ENCODE measurements at places on chromosomes 6 and 20.

DNA sequence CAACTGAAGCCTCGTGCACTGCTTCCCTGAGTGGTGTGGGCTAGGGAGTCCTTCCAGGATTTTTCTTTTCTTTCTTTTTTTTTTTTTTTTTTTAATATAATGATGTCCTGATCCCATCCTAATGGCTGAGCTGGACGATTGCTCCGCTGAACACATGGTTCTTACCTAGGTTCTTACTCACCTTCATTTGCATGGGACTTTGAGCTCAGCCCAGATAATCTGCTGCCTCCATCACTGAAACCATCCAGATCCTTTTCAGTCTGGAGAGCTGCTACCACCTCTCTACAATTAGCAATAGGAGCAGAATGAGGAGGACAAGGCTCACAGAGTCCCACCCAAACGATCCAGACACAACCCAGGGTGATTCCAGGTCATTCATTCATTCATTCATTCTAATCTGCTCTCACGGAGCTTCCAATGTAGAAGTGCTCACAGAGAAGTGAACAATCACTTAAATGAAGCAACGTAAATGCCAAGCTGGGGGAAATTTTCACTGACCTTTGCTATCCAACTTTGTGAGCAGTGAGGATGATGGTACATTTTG lies 246.3 kb upstream of the RREB1 start:
- no peak for DNase-seq

GRCh38 chr6:91715171-91715805 lies 1128.4 kb upstream of the MAP3K7 start:
- DNase-seq = no peak

DNA sequence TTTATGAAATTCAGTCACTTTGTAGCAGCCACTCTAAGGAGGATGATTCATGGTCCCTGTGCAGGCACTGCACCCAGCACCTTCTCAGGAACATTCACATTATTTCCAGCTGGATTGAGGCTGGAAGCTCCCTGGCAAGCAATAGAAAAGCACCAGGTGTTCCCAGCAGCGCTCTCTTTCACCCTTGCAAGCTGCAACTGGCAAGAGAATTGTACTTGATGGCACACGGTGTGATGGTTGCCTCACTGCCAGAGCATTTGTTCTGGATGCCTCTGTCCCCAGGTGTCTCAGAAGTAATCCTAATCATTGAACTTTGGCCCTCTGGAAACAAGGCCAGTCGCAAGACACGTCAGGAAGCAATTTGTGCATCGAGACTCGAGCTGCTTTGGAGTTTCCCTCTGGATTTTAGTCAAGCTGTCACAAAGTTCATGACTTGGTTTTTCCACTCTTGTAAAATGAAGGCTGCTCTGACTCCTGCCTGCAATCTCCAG lies 24.9 kb upstream of the PHACTR2 start:
- no peak for DNase-seq

DNA sequence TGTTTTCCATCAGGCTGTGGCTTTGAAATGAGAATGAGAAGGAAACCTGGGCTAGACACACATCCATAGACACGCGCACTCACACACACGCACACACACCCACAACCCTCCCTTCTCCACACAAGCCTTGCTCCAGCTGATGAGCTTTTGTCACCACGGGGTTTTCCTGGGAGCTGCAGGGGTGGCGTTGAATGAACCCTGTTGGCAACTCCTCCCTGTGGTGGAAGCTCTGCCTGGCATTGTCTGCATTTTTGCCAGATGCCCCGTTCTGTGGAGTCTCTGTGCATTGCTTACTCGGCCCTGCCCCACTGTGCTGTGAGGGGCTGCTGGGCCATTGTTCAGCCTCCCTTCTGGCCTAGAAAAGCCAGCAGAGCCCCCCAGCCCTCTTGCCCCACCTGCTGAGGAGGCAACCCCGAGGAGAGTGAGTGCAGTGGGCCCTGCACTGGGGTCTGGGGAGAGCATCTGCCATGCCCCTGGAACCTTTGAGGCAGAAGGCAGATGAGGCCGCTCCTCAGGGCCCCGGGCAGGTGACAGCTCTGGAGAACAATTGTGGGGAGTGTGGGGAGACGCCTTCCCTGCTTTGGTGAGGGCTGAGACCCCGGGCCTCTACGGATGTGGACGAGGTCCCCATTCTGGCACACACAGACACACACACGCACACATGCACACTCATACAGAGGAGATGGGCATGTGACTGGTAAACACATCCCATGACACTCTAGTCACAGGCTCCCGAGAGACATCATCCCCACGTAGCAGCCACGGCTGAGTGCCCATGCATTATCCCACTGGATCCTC lies 9.9 kb downstream of the ADIG start:
- no peak for DNase-seq

DNA sequence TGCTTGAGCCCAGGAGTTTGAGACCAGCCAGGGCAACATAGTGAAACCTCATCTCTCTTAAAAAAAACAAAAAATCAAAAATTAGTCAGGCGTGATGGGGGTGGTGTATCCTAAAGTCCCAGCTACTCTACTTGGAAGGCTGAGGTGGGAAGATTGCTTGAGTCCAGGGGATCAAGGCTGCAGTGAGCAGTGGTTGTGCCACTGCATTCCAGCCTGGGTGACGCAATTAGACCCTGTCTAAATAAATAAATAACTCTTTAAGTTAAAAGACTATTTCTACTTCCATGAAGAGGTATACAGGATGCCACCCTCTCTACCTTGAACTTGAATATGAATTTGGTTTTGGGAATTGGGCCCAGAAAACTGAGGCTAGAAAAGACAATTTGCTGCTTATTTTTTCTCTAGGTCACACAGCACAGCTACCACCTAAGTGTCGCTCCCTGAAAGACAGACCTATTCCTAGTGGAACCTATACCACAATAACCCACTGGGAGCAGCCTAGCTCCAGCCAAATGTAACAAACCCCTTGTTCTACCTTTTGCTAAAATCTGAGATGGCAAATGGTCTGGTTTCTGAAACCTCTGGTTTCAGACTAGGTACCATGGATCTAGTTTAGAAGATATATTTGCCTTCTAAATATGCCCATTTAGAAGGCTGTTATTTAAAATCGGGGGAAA lies 35.2 kb downstream of the HMGCLL1 start:
- no peak for DNase-seq

DNA sequence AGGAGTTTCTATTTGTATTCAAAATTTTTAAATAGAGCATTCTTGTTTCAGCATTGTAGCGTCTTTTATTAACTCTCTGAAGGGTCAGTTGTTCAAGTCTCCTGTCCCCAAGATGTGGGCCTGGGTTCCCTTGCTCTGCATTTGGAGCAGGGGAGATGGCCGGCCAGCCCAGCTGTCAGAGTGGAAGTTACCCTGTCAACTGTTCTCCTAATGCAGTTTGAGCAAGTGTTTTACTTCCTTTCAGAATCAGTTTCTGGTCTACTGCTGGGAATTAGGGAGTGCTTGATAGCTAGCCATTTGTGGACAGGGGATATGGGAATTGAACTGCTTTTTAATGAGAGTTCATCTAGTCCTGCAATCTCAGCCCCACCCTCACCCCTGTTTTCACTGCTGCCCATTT lies 116.6 kb downstream of the QKI start:
- DNase-seq = no peak

GRCh38 chr6:169362501-169363121 lies 109.0 kb upstream of the THBS2 start:
- no peak for DNase-seq

All from stimulated activated CD8-positive, alpha-beta memory T cell treated with anti-CD3 and anti-CD28 coated beads, Interleukin-4, amount 100 ng/mL, for 4 hours (primary cell).